Activated CD4-positive, CD25-positive, alpha-beta regulatory T cell treated with anti-CD3 and anti-CD28 coated beads, Interleukin-2, amount 50 U/mL, for 72 hours (primary cell): ENCODE measurements at places on chromosomes 1 and 21.

- no peak for DNase-seq
These were observed 2.0 kb downstream of the MEF2D start for GRCh38 chr1:156498432-156499193.

DNA sequence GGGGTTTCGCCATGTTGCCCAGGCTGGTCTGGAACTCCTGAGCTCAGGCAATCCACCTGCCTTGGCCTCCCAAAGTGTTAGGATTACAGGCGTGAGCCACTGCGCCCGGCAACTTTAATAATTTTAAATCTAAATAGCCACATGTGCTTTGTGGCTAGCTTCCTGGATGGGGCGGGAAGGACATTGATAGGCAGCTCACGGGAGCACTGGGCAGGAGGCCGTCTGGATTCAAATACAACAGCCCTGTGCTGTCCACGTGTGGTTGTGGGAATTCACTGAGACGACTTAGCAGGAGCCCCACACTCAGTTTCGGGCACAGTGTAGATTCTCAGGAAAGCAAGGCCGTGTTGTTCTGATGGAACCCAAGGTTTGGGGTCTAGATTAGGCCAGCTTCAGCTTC, 177.1 kb downstream of the ETS2 start:
- no peak for DNase-seq

GRCh38 chr1:90387805-90388204, 329.3 kb downstream of the BARHL2 start:
- DNase-seq = no peak

- DNase-seq = no peak
These were observed 6.7 kb upstream of the CTSS start for GRCh38 chr1:150772326-150772725.

- DNase-seq = peak; percentile 17
These were observed 9.3 kb downstream of the PODN start for GRCh38 chr1:53071167-53071865.

DNA sequence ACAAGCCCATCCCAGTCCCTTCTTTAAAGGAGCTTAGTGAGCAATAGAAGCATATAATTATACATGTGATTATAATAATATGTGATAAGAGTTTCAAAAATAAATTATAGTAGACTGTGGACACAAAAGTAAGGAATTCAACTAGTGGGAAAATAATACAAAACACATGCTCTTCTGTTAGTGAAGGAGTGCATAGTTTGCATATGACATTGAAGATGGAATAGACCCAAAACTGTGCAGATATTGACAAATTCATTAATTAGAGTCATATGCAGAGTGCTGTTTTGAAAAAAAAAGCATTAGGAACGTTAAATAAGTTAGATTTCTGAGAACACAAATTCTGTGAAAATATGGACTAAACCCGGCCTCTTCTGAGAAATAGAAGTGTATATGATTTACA, 278.8 kb downstream of the ASTN1 start:
- no peak for DNase-seq

DNA sequence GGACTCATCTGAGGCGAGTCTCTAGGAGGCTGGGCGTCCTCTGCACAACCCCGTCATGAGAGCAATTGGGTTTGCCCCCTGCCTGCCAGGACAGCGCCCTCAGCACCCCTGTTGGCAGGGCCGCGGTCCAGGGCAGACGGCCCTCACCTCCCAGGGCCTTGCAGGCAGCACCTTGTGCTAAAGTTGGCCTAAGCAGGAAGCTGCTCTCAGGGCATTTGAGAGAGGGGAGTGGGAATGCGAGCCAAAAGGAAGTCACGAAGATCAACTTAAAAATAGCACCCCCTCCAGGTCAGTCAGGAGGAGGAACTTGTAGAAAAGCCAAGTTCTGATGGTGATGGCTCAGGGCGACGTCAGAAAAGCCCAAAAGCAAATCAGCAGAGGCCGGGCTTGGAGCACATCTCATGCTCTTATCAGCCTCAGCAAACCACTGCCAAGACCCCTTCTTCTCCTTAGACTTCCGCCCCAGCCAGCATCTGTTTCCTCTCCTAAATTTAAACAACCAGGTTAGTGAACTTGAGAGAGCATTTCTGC, 12.6 kb upstream of the ADORA3 start:
- DNase-seq = no peak
